ENCODE measurements at places on chromosomes 2 and 18.

GRCh38 chr2:23169896-23170295 is 215.1 kb upstream of the KLHL29 start:
- no peak for DNase-seq

GRCh38 chr2:86253424-86253823 is 54.2 kb downstream of the MRPL35 start:
- no peak for DNase-seq

DNA sequence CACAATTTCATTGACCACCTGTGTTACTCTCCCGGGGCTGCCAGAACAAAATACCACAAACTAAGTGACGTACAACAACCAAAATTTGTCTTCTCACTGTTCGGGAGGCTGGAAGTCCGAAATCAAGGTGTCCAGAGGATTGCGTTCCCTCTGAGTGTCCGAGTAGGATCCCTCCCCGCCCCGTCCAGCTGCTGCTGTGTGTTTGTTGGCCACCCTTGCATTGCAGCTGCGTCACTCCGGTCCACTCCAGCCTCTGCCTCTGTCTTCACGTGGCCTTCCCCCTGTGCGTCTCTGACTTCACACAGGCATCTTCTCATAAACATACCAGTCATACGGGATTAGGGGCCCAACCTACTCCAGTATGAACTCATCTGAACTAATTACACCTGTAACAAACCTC is 251.8 kb upstream of the SMIM21 start:
- DNase-seq, result no peak

GRCh38 chr18:42954887-42955286 is 160.6 kb downstream of the RIT2 start:
- no peak for DNase-seq

DNA sequence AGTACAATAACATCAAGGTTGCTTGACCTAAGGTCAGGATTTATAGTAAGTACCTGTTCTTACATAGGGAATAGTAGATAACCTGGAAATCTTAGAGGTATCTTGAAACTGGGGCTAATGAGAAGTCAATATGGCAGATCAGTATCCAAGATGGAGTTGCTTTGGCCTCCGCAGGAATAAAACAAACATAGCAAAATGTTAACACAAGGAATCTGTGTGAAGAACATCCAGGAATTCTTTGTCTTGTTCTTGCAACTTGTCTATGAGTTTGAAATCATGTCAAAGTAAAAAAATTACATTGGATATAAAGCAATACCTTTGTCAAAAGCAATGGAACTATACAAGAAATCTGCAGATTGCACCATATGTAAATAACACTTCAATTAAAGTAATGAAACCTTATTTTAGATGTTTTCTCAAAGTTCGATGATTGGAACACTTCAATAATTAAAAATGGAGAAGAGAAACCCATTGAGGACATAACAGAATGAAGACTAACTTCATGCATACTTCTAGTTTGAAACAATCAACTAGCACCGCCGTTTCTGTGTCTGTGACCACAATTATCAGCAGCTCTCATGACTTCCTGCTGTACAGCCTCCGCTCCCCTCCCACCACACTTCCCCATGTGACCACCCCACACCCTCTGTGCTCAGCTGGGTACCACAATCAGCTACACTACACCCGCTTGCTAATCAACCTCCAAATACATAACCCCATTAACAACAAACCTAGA is 27.6 kb downstream of the C2orf76 start:
- no peak for DNase-seq

DNA sequence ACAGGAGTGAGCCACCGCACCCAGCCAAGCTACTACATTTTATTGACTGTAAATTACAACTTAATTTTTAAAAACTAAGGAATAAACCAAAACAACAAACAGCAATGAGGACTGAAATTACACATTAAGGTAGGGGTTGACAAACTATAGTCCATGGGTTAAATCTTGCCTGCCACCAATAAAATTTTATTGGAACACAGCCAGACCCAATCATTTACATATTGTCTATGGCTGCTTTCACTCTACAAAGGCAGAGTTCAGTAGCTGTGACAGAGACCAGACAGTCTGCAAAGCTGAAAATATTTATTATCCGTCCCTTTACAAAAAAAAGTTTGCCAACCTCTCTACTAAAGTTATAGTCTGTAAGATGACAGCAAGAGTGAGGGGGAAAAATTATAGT is 24.3 kb upstream of the UGP2 start:
- no peak for DNase-seq

DNA sequence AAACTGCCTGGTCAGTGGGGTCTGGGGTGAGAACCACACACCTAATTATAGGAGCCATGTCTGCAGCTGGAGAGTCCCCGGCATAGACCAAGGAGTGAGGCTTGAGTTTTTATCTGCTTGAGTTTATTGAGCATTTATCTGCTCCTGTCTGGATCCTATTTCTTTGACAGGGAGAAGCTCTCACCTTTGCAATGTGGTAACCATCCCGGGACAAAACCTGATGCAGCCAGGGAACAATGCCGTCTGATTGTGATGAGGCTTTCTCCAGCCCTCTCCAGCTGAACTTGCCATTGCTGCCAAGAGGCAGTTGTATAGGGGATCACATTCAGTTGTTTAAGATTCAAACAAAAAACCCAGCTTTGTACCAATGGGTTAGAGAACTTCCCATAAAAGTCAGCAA is 324.4 kb downstream of the TSN start:
- DNase-seq, result no peak

- DNase-seq, result no peak
Observed at GRCh38 chr2:148667113-148667836, 22.7 kb downstream of the EPC2 start.

GRCh38 chr2:55119711-55120487 is 69.6 kb upstream of the RTN4 start:
- no peak for DNase-seq

- DNase-seq, result no peak
Observed at GRCh38 chr2:47057687-47058002, 97.5 kb downstream of the STPG4 start.

- DNase-seq, result no peak
Observed at GRCh38 chr2:85458601-85459563, 40.4 kb downstream of the SH2D6 start.

- DNase-seq, result no peak
Observed at GRCh38 chr2:225531559-225531958, 132.0 kb downstream of the NYAP2 start.

DNA sequence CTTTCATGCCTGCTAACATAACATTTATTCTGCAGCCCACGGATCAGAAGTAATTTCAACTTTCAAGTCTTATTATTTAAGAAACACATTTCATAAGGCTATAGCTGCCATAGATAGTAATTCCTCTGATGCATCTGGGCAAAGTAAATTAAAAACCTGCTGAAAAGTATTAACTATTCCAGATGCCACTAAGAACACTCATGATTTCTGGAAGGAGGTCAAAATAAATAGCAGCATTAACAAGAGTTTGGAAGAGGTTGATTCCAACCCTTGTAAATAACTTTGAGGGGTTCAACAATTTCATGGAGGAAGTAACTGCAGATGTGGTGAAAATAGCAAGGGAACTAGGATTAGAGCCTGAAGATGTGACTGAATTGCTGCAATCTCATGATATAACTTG is 77.6 kb downstream of the CCDC148 start:
- DNase-seq, result no peak

GRCh38 chr2:224063298-224063648 is 24.2 kb upstream of the SERPINE2 start:
- no peak for DNase-seq

DNA sequence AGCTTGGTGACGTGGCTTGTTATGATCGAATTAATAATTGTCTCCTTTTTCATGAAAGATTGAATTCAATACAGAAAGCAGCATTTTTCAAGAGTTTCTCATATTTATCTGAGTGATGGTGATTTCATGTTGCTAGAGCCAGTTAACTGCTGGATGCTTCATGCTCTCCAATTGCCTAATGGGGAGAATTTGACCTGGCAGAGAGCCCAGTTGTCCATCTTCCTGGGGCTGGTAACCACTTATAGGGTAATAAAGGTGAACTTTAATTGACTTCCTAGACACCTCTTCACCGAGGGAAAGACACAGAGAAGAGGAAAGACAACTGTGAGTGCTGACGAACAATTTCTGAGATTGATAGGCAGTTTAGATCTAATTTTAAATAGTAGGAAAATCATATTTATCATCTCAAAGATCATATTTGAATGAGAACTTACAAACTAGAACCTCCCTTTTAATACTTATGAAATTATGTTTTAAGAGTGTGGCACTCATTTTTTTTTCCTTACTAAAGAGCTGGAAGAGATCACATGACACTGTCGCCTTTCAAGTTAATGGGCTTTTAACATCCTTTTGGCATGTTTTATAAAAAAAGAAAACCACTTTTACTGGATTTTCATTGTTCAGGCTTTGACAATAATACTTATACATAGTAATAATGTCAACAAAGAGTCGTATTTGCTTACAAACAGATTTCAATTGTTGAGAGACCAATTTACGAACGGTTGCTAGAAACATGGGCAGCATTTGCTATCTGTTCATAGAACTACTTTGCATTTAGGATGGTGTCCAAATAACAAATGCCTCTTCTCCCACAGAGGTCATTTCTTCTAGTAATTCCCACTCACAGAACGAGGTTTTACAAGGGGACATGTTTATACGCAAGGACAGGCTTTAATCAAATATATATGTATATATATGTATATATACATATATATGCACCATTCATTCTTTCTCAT is 153.3 kb downstream of the RAPGEF4 start:
- DNase-seq, result no peak

DNA sequence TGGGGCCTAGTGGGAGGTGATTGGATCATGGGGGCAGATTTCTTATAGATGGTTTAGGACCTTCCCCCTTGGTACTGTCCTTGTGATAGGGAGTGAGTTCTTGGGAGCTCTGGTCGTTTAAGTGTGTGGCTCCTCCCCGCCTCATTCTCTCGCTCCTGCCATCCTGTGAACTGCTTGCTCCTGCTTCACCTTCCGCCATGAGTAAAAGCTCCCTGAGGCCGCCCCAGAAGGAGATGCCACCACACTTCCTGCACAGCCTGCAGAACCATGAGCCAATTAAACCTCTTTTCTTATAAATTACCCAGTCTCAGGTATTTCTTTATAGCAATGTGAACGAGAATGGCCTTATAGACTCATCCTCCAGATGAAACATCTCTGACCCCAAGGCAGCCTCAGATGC is 101.5 kb downstream of the KCNF1 start:
- no peak for DNase-seq

GRCh38 chr2:2875831-2876230 is 501.8 kb downstream of the EIPR1 start:
- DNase-seq, result no peak

- DNase-seq, result no peak
Observed at GRCh38 chr2:205287316-205287715, 395.0 kb upstream of the NRP2 start.

DNA sequence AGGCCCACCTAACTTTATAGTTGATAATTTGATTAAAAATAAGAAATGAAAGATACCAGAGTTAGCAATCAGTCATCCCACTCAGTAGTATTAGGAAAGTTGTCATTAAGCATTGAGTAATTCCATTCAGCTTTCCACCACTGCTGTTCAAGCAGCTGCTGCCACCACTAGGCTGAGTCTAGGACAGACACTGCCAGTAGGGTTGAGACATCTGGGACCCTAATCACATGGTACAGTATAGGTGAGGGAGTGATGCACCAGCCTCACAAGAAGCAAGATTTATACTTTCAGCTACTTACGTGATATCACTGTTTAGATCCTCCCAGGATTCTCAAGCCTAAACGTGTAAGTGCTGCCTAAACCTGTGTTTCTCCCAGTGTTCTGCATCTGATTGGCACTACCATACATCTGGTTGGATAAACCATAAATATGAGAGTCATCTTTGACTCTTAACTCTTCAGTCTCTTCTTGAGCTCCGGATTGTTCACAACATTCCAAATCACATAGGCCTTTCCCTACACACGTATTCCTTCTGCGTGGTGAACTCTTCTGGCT is 3.2 kb downstream of the UBXN4 start:
- no peak for DNase-seq

DNA sequence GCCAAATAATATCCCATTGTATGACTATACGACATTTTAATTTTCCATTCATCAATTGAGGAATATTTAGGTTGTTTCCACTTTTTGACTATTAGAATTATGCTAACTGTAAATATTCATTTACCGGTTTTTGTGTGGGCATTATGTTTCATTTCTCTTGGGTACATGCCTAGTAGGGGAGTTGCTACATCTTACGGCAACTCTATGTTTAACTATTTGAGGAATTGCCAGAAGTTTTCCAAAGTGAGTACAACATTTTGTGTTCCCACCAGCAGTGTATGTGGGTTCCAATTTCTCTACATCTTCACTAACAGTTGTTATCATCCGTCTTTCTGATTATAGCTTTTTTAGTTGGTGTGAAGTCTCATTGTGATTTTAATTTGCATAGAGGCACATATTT is 1.6 kb upstream of the KDSR start:
- no peak for DNase-seq

- DNase-seq, result peak; percentile 62
Observed at GRCh38 chr2:28359222-28360057, 33.2 kb upstream of the FOSL2 start.

DNA sequence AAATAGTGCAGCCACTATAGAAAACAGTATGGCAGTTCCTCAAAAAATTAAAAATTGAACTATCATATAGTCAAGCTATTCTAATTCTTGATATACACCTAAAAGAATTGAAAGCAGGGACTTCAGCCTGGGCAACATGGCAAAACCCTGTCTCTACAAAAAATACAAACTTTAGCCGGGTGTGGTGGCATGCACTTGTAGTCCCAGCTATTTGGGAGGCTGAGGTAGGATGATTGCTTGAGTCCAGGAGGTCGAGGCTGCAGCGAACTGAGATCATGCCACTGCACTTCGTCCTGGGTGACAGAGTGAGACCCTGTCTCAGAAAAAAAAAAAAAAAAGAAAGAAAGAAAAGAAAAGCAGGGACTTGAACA is 279.5 kb upstream of the STON1 start:
- DNase-seq, result no peak

- no peak for DNase-seq
Observed at GRCh38 chr2:67571785-67572718, 174.9 kb downstream of the ETAA1 start.

GRCh38 chr2:128594651-128594910 is 275.9 kb upstream of the HS6ST1 start:
- no peak for DNase-seq

GRCh38 chr2:10344105-10345066 is 41.7 kb downstream of the HPCAL1 start:
- no peak for DNase-seq

DNA sequence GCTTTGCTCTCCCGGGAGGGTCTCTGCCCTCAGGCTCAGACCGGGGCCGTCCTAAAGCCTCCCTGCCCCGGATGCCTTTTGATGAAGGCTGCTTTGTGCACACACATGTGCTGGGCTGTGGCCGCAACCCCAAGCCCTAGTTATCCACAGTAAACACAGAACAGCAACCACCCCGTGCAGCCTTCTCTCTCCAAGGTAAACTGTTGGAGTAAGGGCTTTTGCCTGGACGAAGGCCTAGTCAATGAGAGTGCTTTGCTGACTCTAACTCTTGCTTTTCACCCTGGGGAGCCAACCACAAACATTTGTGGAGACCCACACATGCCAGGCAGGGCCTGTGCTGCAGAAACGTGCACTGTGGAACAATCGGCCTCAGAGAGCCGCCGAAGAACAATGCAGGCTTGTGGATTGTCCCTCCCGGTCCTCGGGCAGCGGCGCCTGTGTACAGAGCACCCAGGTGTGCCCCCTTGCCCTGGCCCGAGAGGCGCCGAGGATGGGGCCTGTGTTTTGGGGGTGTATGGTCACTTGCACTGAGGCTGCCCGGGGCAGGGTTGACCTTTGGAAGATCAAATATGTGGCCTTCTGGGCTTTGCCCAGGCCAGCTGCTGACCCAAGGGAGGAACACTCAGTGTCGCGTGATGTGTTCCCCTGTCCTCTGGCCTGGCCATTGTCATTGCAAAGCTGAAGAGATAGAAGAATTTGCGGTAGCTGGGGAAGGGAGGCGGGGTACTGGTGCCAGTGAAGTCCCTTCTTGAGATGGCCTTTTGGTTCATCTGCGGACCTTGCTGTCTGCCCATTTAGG is 37.0 kb downstream of the CTIF start:
- no peak for DNase-seq

Data from stimulated activated CD4-positive, alpha-beta T cell treated with anti-CD3 and anti-CD28 coated beads, TNF-alpha, amount 100 ng/mL, for 24 hours (primary cell).